ENCODE measurements at places on chromosomes 1 and 21.

- no peak for DNase-seq
Measured at GRCh38 chr1:114547076-114547475, 34.3 kb downstream of the BCAS2 start.

DNA sequence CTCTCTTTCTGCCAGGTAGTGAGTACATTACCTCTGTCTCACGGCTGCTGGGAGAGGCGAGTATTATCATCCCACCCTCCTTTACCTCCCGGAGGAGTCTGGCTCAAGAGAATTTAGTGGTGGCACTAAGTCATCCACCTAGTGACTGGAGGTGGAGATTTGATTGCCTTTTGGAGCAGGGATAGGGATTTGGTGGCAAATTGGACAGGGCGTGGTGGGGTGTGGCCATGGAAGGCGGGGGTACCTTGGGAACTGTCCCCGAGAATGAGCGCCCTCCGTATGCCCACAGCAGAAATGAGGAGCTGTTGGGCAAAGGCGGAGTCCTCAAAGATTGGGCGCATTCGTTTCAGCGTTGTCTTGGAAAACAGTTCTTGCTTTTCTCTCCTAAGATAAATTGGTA lies 32.1 kb upstream of the HMGN1 start:
- DNase-seq, result no peak

GRCh38 chr1:26060832-26061574 lies 6.4 kb downstream of the TRIM63 start:
- DNase-seq, result no peak

- no peak for DNase-seq
Measured at GRCh38 chr21:35377505-35378090, 328.5 kb upstream of the RUNX1 start.

- DNase-seq, result no peak
Measured at GRCh38 chr1:44303532-44303931, 51.5 kb downstream of the ERI3 start.

DNA sequence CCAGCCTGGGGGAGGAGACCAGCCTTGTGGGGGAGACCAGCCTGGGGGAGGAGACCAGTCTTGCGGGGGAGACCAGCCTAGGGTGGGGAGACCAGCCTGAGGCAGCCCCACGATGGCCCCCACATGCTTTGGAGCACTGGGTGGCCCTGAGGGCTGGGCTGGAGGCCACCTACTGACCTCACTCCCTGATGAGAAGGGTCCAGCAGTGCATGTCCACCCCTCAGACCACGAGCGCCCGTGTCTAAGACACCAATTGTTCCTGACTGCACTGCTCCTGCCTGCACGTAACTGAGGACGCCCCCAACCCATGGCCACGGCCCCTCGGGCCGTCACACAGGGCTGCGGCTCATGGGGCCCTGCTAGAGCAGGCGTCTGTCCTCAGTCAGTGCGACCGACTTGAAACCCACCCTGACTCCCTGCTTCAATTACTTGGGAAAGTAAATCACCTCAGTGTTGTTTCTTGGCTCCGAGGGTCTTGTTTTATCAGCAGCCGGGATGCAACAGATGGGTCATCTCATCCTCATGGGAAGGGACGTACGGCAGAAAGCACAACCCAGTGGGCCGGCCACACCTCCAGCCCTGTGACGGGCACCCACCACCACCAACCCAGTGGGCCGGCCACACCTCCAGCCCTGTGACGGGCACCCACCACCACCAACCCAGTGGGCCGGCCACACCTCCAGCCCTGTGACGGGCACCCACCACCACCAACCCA lies at the start of gene SPATC1L:
SPATC1L (minus strand) TSS at position 550 of the 715 bp plus-strand sequence. CDS start 1,643 bp downstream, outside the sequence.
- peak; percentile 78 for DNase-seq

GRCh38 chr1:20626524-20626923 lies 6.7 kb upstream of the PINK1 start:
- no peak for DNase-seq

GRCh38 chr1:25890239-25891034 lies 14.9 kb upstream of the PAQR7 start:
- DNase-seq, result no peak

GRCh38 chr1:16612332-16613172 lies 812 bp downstream of the NBPF1 start:
- DNase-seq, result peak; percentile 62

DNA sequence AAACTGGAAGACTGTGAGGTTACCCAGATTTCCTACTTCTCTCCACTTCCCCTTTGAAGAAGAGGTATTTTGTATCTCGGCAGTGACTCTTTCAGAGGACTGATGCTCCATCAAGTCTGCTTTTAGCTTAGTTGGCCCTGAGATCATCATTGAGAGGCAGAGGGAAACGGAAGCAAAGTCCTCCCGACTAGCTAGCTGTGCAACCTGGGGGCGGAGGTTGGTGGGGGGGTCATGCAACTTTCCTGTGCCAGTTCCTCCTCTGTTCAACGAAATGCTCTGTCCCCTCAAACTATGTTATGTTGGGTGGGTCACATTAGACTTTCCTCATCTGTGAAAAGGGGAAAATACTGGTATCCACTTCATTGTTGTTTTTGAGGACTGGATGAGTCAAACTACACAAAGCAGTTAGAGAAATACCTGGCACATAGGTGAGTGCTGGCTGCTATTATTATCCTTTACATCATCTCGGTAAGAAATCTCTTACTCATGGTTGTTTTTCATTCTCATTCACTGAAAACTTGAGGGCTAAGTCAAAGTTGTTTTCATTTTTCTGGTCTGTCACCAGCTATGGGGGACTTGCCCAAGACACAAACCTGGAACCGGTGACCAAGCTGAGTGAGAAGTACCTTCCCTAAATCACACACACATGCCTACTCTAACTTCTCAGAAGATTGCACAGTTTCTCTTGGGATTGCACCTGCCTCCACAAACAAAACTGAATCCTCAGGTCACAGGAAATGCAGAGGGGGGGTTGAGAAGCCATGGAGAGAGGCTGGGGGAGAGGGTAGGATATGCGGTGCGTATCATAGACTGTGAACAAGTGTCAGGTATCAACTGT lies 83.3 kb downstream of the ABCA4 start:
- DNase-seq, result peak; percentile 32

DNA sequence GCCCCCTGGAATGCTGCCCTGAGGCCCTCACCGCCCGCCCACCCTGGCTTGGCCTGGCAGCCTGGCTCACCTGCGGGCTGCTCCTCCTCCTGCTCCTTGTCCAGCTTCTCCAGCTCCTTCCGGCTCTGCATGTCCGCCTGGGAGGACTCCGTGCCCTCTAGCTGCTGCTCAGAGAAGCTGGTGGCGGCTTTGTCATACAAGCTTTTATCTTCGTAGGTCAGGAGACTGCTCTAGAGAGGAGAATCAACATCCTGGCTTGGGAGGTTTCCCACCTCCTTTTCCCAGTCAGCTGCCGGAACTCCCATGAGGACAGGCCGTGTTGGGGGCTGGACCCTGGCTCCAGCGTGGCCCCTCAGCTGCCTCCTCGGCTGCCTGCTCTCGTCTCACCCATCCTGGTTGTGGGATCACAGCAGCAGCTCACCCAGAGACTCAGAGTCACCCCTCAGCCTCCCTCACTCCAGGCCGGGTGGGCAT lies 36.6 kb upstream of the TMEM52 start:
- DNase-seq, result no peak
